ENCODE measurements at places on chromosomes 3 and 15.

DNA sequence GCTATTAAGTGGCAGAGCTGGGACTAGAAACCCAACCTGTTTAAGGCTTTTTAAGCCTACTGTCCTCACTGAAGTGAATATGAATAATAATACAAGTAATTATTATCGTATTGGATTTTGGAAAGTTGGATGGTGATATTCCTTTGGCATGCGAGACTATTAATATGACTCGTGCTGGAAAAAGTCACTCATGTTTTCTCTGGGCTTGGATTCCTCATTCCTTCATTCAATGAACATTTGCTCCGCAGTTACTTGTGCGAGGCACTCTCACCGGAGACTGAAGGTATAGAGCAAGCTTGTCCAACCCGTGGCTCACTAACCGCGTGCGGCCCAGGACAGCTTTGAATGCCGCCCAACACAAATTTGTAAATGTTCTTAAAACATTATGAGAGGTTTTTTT lies 694 bp downstream of the PLAAT1 start:
- no peak for DNase-seq

DNA sequence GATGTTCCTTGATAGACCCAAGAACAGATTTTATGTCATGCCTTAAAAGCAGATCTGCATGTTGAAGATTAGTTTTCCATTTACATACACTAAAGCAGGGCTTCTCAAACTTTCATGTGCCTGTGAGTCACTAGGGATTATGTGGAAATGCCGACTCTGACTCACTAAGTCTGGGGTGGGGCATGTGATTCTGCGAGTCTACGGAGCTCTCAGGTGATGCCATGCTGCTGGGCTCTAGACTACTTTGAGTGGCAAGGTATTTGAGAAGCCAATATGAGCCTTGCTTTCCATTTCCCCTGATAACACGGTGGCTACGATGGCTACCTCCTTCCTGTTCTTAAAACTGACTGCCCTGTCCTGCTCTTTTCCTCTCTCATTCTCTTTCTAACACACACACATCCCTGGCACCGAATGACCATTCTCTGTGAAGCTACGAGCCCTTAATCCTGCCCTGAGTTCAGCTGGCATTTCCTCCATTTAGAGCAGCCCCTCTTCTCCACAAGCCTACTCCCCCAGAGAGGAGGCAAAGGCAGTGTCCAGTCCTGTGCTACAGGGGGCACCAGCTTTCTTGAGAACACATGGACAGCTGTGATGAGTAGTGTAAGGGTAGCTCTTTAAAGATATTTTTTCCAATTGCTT lies 39.7 kb upstream of the PYGO1 start:
- peak; percentile 92 for DNase-seq

DNA sequence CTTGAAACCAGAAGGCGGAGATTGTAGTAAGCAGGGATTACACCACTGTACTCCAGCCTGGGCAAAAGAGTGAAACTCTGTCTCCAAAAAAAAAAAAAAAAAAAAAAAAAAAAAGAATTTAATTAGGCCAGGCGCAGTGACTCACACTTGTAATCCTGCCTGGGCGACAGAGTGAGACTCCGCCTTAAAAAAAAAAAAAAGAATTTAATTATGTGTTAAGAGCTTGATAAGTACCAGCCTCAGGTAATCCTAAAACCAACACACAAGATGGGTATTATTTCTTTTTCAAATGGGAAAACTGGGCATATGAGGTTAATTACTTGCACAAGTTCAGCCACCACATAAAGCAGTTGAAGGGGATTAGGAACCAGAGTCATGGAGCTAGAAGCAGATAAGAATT lies 49.0 kb downstream of the PBRM1 start:
- peak; percentile 51 for DNase-seq

- DNase-seq, result peak; percentile 86
These were observed 333.4 kb downstream of the THSD4 start for GRCh38 chr15:71448688-71449114.

- DNase-seq, result no peak
These were observed 37.8 kb upstream of the MED12L start for GRCh38 chr3:151047636-151048035.

DNA sequence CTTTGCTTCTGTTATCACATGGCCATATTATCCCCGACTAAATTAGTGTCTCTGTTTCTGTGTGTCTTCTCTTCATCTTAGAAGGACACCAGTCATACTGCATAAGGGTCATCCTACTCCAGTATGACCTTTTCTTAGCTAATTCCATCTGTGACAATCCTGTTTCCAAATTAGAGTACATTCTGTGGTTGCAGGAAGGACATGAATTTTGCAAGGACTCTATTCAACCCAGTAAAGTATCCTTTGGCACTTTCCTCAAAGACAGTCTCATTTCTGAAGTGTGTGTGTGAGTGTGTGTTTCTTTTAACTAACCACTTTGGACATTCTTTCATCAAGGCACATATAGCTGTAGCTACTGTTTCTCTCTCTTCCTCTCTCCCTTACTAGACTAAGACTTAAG lies 15.2 kb upstream of the MME start:
- DNase-seq, result peak; percentile 3

DNA sequence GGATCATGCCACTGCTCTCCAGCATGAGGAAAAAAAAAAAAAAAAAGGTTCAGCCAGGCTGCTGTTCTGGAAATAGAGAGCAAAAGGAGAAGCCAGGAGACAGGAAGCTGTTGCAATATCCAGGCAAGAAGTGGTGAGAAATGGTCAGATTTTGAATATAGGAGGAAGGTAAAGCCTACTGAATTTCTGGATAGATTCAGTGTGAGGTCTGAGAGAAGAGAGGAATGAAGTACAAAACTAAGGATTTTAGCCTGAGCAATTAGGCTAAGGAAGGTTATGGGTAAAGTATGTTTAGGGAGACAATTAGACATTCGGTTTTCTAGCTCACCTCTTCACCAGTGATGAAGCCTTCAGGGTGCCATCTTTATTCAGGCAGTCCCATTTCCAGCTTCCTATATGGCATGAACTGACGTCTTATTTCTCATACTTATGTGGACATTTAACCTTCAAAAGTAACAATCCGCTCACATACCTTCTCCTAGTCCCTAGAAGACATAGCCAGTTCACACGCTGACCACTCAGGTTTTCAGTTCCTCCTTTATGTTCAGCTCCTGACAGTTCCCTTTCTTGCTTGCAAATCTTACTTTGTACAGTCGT lies 57.2 kb downstream of the KIF9 start:
- no peak for DNase-seq

DNA sequence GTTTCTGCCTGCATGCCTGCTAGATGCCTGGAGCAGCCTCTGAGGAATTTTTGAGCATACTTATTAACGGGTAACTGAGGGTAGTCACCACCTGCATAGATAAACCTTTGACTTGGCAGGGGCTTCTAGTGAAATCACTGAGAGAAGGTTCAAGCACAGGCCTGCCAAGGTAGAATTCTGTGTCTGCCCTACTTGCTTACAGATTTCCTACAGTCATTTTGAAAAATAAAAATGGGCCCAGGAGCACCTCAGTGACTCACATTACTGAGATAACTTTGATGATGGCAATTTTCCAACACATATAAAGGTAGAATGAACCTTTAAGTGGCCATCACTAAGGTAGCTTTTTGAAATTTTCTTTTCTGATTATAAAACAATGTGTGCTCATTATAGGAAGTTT lies 10.8 kb downstream of the CRTAP start:
- no peak for DNase-seq

GRCh38 chr15:101028321-101028720 lies 109.2 kb downstream of the LRRK1 start:
- no peak for DNase-seq

DNA sequence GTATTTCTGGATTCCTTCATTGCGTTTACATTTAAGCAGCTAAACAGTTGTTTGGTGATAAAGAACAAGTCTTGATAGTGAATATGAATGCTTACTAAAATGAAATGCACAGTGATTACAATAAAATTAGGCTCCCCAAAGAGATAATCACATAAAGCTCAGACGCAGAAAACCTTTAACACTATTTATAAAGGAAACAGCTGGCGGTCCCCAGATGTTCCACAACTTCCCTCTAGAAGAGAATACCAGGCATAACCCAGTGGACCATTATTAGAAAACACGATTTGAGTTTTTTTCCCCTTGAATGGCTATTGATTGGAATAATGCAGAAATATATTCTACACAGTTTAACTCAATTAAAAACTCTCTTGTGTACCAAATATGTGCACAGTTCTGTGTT lies 573.2 kb downstream of the DIPK2A start:
- DNase-seq, result no peak

- no peak for DNase-seq
These were observed 75.0 kb downstream of the COL6A5 start for GRCh38 chr3:130420466-130420865.

GRCh38 chr3:188742755-188743550 lies 428.8 kb upstream of the TPRG1 start:
- no peak for DNase-seq

GRCh38 chr15:45892182-45892581 lies 257.4 kb downstream of the SQOR start:
- DNase-seq, result no peak

DNA sequence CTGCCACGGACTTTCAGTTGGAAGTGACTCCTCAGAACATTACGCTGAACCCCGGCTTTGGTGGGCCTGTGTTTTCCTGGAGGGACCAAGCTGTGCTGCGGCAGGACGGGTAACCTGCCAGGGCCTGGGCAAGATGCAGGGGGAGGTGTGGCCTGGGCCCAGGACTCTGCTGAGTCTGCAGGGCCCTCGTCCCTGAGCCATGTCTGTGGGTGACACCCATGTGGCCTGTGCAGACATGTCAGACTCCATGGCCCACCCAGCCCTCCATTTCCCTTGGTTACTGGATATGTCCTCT lies 4.9 kb upstream of the ITIH3 start:
- no peak for DNase-seq

DNA sequence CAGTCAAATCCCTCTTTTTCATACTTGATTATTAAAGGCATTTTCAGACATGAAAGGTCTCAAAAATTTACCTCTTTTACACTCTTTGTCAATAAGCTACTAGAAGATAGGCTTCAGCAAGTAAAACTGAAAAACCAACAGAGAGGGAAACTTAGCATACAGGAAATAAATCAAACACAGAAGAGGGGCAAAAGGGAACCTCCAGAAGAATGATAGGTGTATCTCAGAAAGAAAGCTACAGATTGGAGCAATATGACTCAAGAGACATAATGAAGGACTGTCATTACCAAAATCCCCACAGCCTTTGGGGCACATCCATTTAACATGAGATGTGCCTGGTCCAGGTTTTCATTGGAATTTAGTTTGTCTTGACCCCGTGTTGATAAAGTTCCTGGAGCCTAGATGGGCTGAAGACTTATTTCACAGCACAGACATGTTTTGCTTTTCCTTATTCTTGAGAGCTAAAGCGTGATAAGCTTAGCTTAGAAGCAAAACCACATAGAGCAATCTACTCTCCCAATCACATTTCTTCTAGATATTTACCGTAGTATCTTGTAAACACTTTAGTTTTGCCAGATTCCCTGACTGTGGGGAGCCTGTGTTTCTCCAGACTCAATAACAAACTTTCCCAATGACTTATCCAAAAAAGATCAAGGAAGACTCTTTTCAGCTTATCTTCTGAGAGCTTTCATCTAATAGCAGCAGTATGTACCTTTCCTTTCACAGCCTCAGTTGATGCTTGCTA lies 11.7 kb downstream of the LRRFIP2 start:
- no peak for DNase-seq

DNA sequence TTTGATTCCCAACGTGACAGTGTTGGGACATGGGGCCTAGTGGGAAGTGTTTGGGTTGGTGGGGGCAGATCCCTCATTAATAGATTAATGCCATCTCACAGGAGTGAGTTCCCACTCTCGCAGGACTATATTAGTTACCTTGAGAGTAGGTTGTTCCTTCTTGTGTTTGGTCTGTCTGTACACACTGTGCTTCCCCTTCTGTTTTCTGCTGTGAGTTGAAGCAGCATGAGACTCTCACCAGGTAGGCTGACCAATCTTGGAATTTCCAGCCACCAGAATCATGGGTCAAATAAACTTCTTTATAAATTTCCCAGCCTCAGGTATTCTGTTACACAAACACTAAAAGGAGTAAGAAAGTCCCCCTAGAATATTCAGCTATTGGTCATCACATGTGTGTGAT lies 145.4 kb downstream of the ERC2 start:
- no peak for DNase-seq

GRCh38 chr3:86800116-86800515 lies 190.8 kb downstream of the VGLL3 start:
- DNase-seq, result no peak

- DNase-seq, result no peak
These were observed 115.6 kb upstream of the AGTR1 start for GRCh38 chr3:148582126-148582525.

DNA sequence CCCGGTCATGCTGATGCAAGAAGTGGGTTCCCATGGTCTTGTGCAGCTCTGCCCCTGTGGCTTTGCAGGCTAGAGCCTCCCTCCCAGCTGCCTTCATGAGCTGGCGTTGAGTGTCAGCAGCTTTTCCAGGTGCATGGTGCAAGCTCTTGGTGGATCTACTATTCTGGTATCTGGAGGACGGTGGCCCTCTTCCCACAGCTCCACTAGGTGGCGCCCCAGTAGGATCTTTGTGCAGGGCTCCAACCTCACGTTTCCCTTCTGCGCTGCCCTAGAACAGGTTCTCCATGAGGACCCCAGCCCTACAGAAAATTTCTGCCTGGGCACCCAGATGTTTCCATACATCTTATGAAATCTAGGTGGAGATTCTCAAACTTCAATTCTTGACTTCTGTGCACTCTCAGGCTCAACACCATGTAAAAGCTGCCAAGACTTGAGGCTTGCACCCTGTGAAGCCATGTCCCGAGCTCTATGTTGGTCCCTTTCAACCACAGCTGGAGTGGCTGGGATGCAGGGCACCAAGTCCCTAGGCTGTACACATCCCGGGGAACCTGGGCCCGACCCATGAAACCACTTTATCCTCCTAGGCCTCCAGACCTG lies 238.4 kb upstream of the MDFIC2 start:
- DNase-seq, result peak; percentile 72

DNA sequence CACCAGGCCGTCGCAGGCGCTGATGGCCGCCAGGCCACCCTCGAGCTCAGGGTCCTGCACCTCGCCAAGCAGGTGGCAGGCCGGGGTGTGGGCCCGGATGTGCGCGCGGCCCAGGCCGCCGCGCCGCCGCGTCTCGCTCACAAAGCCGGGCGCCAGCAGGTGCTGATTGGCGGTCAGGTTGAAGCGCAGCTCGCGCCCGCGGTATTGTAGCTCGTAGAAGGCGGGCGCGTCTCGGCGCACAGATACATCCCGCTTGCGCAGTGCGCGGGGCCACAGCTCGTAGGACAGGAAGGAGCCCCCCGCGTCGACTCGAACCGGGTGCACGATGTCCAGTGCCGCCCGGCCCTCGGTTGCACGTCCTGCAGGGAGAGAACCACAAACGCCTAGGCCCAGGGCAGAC lies 11.1 kb downstream of the ADAMTS7 start:
- no peak for DNase-seq

GRCh38 chr3:19364148-19364547 lies 215.8 kb downstream of the KCNH8 start:
- DNase-seq, result no peak

- no peak for DNase-seq
These were observed 19.2 kb downstream of the LARS2 start for GRCh38 chr3:45407600-45407999.
